ENCODE measurements at places on chromosomes 7 and 10.

DNA sequence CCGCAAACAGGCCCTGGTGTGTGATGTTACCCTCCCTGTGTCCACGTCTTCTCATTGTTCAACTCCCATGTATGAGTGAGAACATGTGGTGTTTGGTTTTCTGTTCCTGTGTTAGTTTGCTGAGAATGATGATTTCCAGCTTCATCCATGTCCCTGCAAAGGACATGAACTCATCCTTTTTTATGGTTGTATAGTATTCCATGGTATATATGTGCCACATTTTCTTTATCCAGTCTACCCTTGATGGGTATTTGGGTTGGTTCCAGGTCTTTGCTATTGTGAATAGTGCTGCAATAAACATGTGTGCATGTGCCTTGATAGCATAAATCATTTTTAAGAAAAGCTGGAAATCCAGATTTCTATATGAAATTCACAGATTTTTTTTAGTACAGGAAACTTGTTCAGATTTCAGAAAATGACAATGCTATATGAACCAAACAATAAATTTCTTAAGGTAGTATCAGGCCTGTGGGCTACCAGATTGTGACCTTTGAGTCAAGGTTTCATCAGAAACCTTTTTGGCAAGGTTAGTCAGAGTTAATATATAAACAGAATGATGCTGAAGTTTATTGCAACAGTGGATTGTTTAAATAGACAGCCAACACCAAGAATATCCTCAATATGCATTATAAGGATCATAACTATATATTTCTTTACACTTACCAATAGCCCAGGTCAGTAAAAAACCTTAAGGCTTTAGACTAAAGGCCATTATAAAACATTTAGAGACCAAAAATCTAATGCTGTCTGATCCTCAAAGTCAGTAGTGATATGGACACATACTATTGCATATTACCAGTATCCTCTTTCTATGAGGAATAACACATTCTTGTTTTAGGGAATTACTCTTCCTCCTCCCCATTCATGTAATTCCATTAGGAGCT lies 68.7 kb upstream of the PAPSS2 start:
- no peak for DNase-seq

DNA sequence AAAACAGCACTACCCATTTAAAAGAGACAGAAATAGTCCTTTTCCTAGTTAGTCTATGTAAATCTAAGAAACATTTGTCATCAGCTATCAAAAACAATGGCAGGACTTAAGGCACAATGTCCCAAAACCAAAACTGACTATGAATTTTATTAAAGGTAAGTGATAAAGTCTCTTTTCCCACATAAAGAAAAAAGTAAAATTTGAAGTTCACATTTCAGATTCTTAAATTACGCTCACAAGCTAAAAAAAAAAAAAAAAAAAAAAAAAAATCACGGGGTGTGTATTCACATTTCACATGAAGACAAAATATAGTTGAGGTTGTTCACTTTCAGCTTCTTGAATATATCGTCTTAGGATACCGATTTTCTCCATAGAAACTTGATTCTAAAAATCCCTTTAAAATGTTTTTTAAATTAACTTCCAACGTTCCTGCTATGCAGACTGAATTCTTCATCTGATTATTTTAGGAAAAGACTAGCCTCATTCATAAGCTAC lies 1.6 kb downstream of the P4HA1 start:
- no peak for DNase-seq

DNA sequence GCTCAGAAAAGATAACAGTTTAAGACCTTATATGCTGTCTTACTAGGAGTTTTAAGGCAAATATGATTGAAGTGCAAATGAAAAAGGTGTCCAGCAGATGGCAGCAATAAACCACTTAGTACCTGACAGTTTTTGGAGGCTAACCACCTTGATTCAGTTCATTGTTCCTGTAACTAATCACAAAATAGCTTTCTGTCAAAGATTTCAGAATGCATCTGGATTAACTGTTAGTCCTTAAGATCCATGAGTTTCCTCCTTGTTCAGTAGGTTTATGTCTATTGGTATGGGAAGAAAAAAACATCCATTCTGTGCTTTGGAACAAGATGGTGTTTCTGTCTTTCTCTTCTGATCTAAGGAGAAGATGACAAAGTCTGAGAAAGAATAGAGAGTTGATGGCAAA lies 46.6 kb downstream of the CCSER2 start:
- DNase-seq: peak; percentile 63

DNA sequence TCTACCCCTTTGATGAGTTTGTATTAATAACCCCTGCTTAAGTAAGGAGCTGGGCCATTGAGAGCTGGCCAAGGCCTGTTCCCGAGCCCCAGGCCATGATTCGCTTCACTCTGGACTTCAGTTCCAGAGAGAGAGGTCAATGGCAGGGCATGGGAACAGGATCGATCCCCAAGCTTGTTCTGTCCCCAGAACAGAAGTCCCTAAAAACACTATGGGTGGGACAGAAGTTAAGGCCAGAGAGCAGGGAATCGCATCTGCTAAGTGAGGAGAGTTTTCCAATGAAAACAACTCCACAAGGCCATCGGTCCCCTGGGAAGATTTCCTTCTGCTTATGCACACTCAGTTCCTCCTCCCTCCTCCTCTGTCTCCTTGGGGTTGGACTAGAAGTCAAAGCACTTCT lies 159.6 kb downstream of the LSM5 start:
- DNase-seq: no peak

GRCh38 chr7:43201912-43202311 lies 89.5 kb downstream of the HECW1 start:
- no peak for DNase-seq

DNA sequence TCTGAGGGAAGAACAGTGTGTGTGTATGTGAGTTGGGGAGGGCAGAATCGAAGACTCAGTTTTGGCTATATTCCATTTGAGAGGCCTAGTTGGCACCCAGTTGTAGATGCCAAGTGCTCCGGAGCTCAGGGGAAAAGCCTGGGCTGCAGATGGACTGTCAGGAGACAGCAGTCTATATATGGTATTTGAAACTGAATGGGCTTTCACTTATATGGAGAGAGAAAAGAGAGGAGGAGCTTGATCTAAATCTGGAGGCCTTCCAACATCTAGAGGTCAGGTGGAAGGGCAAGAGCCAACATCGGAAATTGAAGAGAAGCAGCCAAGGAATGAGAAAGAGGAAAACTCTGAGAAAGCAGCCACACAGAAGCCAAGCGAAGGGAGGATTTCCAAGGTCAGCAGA lies 350.8 kb upstream of the BMPER start:
- DNase-seq: no peak

DNA sequence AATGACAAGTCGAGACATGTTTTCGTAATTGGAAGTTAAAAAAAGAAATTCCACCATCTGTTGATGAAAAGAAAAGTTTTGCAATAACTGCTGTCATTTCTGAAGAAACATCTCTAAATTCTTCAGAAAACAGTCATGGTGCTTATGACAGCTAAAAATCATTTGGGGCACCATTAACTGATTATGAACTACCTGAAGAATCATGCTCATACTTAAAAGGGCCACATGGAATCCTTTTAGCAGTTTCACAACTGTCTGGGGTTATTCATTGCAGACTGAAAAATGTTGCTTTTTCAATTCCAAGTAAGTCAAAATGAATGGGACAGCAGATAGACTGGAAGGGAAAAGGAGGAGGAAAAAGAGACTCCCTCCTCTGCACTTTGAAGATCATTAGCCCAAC lies 134.2 kb downstream of the CHN2 start:
- DNase-seq: no peak

DNA sequence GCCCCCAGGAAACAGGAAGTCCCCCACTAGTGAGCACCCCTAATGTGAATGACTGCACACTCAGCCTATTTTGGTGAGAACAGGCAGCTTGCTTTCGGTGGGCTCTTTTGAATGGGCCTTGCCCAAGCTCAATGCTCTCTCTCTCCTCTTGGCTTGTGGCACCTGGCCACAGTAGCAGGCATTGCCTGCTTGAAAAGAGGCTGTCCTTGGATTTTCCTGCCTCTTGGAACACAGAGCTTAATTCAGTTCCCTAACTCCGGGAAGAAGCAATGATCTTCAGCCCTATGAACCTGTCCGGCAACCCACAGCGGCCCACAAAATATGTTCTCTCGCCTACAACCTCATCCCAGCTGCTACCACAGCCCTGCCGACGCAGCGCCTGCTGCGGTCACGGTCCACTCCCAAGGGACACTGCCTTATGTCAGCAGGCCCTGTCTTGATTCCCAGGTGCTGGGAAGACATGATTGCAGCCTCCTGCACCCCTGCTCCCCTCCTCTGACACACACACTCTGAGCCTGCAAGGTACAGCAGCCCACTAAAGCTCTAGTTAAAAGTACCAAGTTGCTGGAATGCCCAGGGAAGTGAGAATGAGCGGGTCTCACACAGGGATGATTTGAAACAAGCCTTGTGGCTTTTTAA lies 715.5 kb upstream of the GALNT17 start:
- no peak for DNase-seq

- no peak for DNase-seq
These were observed 586.3 kb upstream of the ANKRD30A start for GRCh38 chr10:36538953-36539586.

GRCh38 chr10:7408291-7409044 lies 2.4 kb downstream of the SFMBT2 start:
- peak; percentile 30 for DNase-seq

- DNase-seq: no peak
These were observed 70.1 kb upstream of the CAMK1D start for GRCh38 chr10:12279281-12279680.

DNA sequence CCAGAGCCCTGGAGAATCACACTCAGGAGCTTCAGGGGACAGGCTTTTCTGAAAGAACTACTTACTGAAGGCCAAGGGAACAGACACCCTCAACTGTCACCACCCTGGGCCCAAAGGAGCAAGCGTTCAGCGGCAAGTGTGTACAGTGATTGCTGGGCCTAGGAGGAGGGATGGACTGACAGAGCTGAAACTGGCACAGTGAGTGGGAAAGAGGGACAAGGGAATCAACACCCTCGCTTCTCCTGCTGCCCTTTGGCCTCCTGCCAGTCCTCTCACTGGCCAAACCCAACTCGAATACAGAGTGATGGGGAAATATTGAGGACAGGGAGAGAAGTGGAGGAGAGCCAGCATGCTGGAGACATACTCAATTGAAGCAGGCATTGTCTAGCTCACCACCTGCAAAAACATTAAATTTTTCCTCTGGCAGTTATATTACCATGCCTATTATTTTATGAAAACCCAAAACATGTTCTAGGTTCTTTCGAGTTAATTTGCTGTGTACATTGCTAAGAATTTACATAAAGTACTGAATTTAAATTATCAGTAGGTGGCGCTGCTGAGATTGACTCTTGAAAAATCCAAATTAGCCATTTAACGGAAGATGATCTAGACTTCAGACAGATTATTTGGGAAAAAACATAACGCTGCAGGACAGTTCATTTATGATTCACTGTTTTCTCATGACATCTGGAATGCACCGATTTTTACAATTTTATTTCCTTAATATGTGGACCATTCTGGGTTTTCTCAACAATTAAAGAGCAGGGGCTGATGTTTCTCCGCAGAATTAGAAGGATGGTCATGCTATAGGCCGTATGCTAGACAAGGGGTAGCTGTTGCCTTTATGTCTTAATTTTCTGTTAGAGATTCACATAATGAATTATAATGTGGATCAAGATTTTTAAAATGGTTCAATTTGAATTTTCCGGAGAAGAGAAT lies 14.7 kb upstream of the TMEM236 start:
- peak; percentile 60 for DNase-seq

DNA sequence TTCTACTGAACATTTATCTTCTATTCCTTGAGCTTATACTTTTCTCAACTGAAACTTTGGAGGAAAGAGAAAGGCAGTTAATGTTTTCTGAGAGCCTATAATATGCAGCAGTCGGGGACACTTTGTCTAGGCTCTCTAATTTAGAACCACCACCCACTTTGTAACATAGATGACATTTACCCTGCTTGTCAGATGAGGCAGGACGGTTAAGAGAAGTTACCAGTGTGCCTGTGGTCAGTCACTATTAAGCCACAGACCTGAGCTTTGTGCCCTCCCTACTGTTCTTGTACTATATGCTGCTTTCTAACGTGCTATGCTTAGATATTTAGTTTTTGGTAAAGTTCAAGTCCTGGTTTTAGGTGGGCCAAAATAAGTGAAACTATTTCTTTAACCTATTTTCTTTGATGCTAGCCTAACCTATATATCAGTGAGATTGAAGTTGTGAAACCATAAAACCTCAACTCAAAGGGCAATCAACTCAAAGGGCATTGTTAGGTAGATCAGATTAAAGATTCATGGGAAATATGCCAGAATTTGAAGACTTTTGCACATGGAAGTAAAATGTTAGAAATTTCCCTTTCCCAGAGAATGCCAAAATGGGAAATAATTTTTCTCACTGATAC lies 156.5 kb upstream of the AGR3 start:
- DNase-seq: no peak

DNA sequence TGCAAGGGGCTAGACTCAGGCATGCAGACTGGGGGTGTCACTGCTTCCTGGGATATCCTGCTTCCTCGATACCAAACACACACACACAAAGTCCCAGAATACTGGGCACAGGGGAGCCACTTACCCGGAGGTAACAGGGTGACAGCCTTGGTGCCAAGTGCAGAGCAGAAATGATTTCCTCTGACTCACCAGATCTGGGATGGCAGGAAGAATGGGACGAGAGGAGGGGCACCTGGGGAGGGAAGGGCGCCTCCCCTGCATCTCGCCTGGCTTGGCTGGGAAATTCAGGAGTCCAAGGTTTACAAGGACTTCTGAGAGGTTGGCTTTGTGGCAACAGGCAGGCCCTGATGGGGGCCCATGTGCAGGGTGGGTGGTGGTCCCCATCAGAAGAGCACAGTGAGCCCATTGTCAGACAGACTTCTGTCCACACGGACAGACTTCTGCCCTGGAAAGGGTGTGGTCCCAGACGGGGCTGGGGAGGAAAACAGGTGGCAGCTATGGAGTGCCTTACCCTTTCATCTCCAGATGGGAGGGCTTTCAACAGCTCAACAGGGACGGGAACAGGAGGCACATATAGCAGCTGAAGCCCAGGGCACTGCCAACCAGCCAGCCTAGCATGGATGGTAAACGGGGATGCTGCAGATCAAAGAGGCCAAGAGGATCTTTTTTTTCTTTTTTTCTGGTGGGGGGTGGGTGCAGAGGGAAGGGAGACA lies 9.7 kb upstream of the CCL24 start:
- DNase-seq: no peak

DNA sequence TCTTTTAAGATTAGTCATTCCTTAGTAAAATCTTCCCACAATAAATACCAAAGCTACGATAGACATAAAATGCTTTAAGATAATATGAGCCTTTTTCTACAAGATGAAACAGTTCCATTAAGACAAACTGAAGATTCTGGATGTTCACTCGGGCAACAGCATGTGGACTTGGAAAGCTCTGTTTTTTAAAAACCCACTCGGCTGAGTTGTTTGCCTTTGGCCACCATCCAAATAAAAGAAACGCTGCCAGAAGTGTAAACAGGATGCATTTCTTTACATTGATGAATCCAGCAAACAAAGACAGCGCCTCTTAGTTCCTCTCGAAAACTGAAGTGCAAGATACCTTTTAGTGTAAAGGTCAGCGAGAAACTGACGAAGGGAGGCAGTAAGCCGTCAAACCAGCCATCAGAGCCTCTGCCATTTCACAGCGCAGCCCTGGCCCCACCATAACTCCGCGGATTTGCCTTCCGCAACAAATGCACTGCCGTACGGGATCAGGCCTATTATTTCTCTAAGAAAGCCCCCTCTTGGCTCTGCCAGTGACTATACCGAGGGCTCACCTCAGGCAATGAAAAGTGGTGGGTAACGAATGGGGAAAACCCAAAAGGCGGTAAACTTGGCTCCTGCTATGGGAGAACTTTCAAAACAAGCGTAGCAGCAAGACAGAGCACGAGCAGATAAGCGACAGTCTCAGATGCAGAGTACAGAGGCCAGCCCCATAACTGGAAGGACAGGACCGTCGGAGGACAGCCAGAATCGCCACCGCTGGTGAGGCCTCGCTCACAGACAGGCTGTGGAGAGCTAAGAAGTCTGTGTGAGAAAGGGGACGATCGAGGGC lies 41.4 kb downstream of the GNA12 start:
- DNase-seq: no peak

Measured in CD4-positive, alpha-beta T cell treated with Interleukin-4 for 4 hours (primary cell).